ENCODE measurements at places on chromosomes 4 and X.

DNA sequence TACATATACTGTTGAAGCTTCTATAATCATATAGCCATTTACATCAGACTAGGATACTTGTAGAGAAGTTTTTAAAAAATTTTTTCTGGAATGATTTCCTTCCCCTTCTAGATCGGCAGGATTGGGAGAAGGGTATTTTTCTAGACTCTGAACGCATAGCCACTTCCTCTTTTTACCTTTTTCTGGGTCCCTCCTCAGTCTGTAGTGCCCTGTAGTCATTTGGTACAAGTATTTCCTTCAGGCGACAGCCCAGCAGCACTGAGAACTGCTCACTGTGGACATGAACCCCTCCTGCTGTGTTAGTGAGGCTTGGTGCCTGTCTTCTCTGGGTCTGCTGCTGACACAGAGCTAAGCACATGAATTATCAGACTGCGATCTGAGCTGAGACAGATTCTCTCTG lies 255.4 kb downstream of the ARHGAP10 start:
- no peaks in the 10 kb centered on the region for H3K27me3 ChIP-seq
- H3K36me3 ChIP-seq, result no peaks in the 10 kb centered on the region
- DNase-seq, result no peak
- H3K4me3 ChIP-seq, result no peak overlapping the region

DNA sequence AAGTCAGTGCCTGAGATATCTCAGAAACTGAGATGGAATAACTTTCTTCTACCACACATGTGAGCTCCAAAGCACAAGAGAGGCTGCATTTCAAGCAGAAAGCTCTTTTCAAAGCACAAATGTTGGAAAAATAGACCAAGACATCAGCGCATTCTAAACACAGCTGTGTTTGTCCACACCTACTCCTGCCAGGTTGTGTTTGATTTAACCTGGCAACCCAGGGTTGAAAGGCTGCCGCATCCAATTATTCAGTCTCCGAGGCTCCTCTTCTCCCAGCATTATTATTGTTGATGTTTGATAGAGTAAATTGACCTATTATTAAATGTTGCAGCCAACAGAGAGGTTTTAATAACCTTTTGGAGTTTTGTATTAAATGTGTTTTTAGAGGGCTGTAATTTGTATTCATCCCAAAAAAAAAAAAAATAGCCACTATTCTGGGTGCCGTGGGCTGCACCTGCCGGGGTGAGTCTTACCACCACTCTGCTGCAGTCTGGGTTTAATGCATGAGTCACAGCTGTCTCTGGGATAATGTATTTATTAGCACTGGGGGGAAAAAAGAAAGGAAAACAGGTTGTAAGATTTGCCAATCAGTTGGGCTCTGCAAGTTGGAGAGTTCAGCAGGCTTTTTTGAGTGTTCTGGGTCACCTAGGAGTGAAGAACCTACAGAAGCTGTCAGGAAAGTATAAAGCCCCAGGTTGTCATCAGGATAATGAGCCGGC lies 105.2 kb upstream of the NOCT start:
- H3K36me3 ChIP-seq, result no peaks in the 10 kb centered on the region
- H3K4me3 ChIP-seq, result no peak overlapping the region
- no peaks in the 10 kb centered on the region for H3K27me3 ChIP-seq
- peak overlapping the region; percentile 97 for H3K27ac ChIP-seq

GRCh38 chr4:143148521-143148920 lies 36.2 kb upstream of the USP38 start:
- H3K4me3 ChIP-seq, result no peak overlapping the region
- no peaks in the 10 kb centered on the region for H3K4me1 ChIP-seq
- no peak for DNase-seq
- H3K36me3 ChIP-seq, result no peaks in the 10 kb centered on the region
- no peak overlapping the region for H3K27ac ChIP-seq
- no peaks in the 10 kb centered on the region for H3K27me3 ChIP-seq

- DNase-seq, result peak; percentile 46
- no peaks in the 10 kb centered on the region for H3K36me3 ChIP-seq
- H3K27ac ChIP-seq, result peak within 1 kb of the TSS; percentile 96
These were observed at the start of gene LRP2BP for GRCh38 chr4:185395238-185395955. Gene LRP2BP, minus strand, starts transcription at chr4:185395924. Its CDS starts 17,738 bp downstream, at chr4:185378186.

- H3K4me1 ChIP-seq, result no peaks in the 10 kb centered on the region
- peaks cover 5% of the 10 kb centered on the region for H3K27me3 ChIP-seq
- peak; percentile 11 for DNase-seq
- no peak overlapping the region for H3K27ac ChIP-seq
- no peaks in the 10 kb centered on the region for H3K36me3 ChIP-seq
These were observed 25.1 kb upstream of the JAKMIP1 start for GRCh38 chr4:6225469-6225868.

DNA sequence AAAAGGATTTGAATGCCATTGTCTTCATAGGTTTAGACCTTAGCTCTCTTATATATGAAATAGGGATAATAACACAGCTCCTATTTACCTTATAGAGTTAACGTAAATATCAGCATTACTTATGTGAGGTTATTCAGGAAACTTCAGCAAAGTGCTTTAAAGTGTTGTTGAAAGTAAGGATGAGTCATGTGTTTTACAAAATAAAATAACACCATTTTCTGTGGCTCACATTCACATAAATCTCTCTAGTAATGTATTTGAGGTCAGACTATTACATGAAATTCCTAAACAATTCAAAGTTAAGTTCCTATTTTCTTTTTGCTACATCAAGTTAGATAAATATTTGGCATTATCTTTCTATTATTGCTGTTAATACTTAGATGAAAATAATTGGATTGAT lies 2.9 kb downstream of the GNRHR start:
- no peak overlapping the region for H3K27ac ChIP-seq
- peak; percentile 6 for DNase-seq
- H3K4me1 ChIP-seq, result no peaks in the 10 kb centered on the region
- no peaks in the 10 kb centered on the region for H3K36me3 ChIP-seq

GRCh38 chrX:98065151-98065550 lies 1181.4 kb downstream of the RPA4 start:
- H3K27me3 ChIP-seq, result no peaks in the 10 kb centered on the region
- no peak for DNase-seq
- H3K4me3 ChIP-seq, result no peak overlapping the region
- no peak overlapping the region for H3K27ac ChIP-seq

GRCh38 chrX:20378233-20378920 lies 111.7 kb upstream of the RPS6KA3 start:
- H3K36me3 ChIP-seq, result no peaks in the 10 kb centered on the region
- H3K27ac ChIP-seq, result no peak overlapping the region
- no peaks in the 10 kb centered on the region for H3K27me3 ChIP-seq
- H3K4me1 ChIP-seq, result no peaks in the 10 kb centered on the region

DNA sequence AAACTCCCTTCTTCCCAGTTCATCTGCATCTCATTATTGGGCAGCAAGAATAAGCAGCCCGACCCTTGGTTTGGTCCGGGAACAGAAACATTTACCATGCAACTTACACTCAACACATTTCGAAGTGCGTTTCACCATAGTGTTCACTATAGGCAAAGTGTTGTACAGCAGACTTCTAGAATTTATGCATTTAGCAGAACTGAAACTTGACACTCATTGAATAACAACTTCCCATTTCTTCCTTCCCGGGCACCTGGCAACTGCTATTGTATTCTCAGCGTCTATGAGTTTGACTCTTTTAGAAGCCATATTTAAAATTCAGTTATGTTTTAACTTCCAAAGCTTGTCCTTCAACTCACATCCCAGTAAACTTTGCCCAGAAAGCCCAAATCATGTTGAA lies 840.6 kb downstream of the NLGN4X start:
- H3K4me3 ChIP-seq, result no peak overlapping the region
- DNase-seq, result no peak
- no peaks in the 10 kb centered on the region for H3K4me1 ChIP-seq
- no peaks in the 10 kb centered on the region for H3K27me3 ChIP-seq
- H3K27ac ChIP-seq, result no peak overlapping the region

DNA sequence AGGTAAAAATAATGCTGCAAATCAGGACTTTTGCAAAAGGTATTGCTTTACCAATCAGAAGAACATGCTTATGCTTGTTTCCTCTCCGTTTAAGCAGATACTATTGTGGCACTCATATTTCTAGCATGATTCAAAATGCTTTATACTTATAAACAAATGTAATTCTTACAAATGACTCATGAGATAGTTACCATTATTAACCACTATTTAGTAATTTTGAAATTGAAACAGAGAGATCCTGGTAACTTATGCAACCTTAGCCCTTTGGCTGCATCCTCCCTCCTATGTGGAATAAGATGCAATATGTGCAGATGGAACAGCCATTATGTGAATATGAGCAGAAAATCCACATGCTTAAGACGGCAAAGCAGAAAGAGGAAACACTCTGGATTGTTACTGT lies 164.7 kb downstream of the PCDH18 start:
- H3K27me3 ChIP-seq, result no peaks in the 10 kb centered on the region
- no peak for DNase-seq
- no peaks in the 10 kb centered on the region for H3K36me3 ChIP-seq
- no peak overlapping the region for H3K27ac ChIP-seq
- no peaks in the 10 kb centered on the region for H3K4me1 ChIP-seq
- no peak overlapping the region for H3K4me3 ChIP-seq

DNA sequence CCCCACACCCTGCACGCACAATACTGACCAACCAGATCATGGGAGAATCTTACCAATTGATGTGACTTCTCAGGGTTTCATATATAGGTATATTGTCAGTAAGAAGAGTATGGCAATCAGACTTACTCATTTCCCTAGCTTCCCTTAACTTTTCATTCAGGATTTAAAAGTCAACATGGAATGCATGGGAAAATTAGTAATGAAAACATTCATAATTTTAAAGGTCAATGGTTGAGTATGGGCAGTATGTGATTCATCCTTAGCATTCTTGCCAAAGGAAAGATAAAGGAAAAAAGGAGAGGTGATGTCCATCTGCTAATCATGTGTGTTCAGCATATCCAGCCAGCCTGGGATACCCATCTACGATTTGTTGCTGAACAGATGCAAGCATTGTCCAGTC lies 4.0 kb downstream of the DIPK2B start:
- H3K27ac ChIP-seq, result peak overlapping the region; percentile 91
- no peak overlapping the region for H3K4me3 ChIP-seq
- DNase-seq, result peak; percentile 86
- H3K4me1 ChIP-seq, result peaks cover 53% of the 10 kb centered on the region
- no peaks in the 10 kb centered on the region for H3K36me3 ChIP-seq
- no peaks in the 10 kb centered on the region for H3K27me3 ChIP-seq

DNA sequence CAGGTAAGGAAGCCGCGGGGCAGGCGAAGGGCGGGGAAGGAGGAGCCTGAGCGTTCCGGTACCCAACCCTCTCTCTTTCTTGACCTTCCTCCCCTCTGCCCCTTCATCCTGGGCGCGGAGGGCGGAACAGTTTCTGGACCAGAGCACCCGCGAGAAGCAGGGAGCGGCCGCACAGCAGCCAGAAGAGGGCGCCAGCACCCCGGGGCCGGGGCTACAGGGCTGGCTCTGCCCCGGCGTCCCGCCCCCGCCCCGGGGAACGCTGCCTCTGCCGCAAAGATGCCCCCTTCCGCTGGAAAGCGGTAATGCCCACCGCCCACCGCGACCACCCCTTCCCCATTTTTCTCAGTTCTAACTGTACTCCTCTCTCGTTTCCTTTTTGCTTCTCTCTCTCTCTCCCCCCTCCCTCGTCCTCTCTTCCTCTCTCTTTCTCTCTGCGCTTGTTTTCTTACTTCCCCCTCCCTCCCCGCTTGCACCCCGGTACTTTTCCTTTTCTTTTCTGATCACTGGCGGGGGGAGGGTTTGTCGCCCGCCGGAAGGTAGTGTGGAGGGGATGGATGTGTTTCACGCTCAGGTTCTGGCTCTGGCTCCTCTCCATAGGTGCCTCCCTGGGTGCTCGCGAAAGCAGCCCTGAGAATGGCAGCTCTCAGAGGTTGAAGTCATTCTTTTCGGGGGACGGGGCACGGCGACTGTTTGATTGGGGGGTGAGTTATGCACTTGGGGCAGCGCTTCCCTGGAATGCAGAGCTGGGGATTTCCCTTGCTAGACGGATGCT lies 13.1 kb upstream of the PRDM8 start:
- DNase-seq, result peak; percentile 58
- no peaks in the 10 kb centered on the region for H3K36me3 ChIP-seq
- peak overlapping the region; percentile 99 for H3K4me3 ChIP-seq
- no peak overlapping the region for H3K27ac ChIP-seq
- peaks cover 44% of the 10 kb centered on the region for H3K27me3 ChIP-seq

DNA sequence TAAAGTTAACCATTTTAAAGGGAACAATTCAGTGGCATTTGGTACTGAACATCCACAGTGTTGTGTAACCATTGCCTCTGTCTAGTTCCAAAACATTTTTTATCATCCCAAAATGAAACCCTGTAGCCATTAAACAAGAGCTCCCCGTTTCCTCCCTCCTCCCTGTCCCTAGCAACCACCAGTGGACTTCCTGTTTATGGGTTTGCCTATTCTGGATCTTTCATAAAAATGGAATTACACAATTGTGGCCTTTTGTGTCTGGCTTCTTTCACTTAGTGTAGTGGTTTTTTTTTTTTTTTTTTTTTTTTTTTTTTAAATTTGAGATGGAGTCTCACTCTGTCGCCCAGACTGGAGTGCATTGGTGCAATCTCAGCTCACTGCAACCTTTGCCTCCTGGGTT lies 11.6 kb downstream of the RBMX2 start:
- H3K4me3 ChIP-seq, result no peak overlapping the region
- H3K4me1 ChIP-seq, result no peaks in the 10 kb centered on the region
- no peaks in the 10 kb centered on the region for H3K27me3 ChIP-seq
- DNase-seq, result no peak

- H3K36me3 ChIP-seq, result peaks cover 10% of the 10 kb centered on the region
- H3K4me3 ChIP-seq, result peak overlapping the region; percentile 96
- peaks cover 2% of the 10 kb centered on the region for H3K4me1 ChIP-seq
- peak; percentile 52 for DNase-seq
- H3K27me3 ChIP-seq, result no peaks in the 10 kb centered on the region
These were observed 1.2 kb downstream of the AKAP17A start for GRCh38 chrX:1592470-1593142.

GRCh38 chrX:66000628-66001272 lies 39.1 kb downstream of the VSIG4 start:
- H3K4me3 ChIP-seq, result no peak overlapping the region
- no peak for DNase-seq
- H3K36me3 ChIP-seq, result no peaks in the 10 kb centered on the region
- H3K27me3 ChIP-seq, result no peaks in the 10 kb centered on the region
- H3K27ac ChIP-seq, result no peak overlapping the region

GRCh38 chrX:150475461-150475860 lies 93.0 kb upstream of the MTM1 start:
- no peak overlapping the region for H3K4me3 ChIP-seq
- no peaks in the 10 kb centered on the region for H3K4me1 ChIP-seq
- no peak for DNase-seq

GRCh38 chr4:86432559-86433134 lies 72.8 kb upstream of the MAPK10 start:
- H3K27me3 ChIP-seq, result no peaks in the 10 kb centered on the region
- H3K27ac ChIP-seq, result no peak overlapping the region

- H3K27me3 ChIP-seq, result no peaks in the 10 kb centered on the region
- no peak overlapping the region for H3K27ac ChIP-seq
- H3K4me1 ChIP-seq, result no peaks in the 10 kb centered on the region
- no peaks in the 10 kb centered on the region for H3K36me3 ChIP-seq
These were observed 45.0 kb downstream of the CPZ start for GRCh38 chr4:8637456-8637984.

GRCh38 chr4:23237771-23238170 lies 545.0 kb downstream of the GBA3 start:
- H3K27ac ChIP-seq, result no peak overlapping the region
- H3K4me3 ChIP-seq, result no peak overlapping the region
- H3K4me1 ChIP-seq, result no peaks in the 10 kb centered on the region
- no peaks in the 10 kb centered on the region for H3K36me3 ChIP-seq
- no peak for DNase-seq
